Choroid plexus epithelial cell (primary cell): ENCODE measurements at places on chromosomes 11 and 22.

- no peak for DNase-seq
These were observed 4.2 kb downstream of the UNC93B1 start for GRCh38 chr11:67999704-68000103.

- DNase-seq: no peak
These were observed 106.8 kb downstream of the KIRREL3 start for GRCh38 chr11:126893796-126894195.

DNA sequence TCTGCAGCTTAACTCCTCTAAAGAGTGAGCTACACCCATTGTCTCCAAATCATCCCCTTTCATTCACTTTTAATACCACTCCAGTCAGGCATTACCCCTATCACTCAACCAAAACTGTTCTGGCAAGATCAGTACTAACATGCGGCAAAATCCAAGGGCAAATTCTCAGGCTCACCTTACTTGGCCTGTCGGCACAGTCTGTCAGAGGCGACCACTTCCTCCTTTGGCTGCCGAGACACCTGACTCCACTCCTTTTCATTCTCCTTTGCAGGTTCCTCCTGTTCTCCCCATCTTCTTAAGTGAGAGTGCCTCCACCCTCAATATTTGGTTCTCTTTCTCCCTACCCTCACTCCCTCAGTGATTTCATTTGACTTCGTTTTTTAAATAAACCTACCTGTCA is 4.2 kb downstream of the C11orf91 start:
- no peak for DNase-seq

GRCh38 chr11:93744669-93745004 is 3.2 kb downstream of the C11orf54 start:
- DNase-seq: no peak

GRCh38 chr22:49705972-49706352 is 121.7 kb downstream of the BRD1 start:
- no peak for DNase-seq

- DNase-seq: peak; percentile 83
These were observed 311.9 kb downstream of the GUCY1A2 start for GRCh38 chr11:106706355-106706754.

DNA sequence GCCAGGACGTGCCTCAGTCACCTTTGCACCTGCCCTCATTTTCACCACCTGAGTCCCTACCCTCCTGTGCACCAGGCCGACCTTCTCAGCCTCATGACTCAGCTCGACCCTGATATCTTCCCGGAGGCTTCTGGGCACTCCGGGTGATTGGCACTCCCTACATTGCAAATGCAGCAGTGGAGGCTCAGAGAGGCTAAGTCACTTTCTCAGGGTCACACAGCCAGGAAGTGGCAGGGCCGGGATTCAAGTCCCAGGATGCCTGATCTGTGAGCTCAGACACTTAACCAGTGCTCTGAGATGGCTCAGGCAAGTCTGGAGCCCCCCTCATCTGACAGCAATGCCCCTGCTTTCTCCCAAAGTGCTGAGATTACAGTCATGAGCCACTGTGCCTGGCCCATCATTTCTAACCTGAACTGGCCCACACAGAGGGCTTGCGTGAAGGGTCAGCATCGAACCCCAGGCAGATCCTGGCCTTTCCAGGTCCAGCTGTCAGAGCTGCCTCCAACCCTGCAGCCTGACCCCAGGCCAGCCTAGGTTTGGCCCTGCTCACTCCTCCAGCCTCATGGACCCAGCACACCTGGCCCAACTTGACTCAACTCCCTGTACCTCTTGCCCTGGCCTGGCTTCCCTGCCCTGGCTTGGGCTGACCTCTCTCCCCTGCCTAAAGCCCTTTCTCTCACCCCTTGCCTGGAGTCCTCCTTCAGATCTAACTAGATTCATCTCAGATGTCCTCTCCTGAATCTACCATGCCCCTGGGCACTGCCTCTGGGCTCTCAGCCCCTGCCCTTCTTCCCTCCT is 40.7 kb upstream of the RTL6 start:
- DNase-seq: no peak

- no peak for DNase-seq
These were observed 42.5 kb upstream of the DLAT start for GRCh38 chr11:111982541-111983186.

GRCh38 chr11:31437742-31438435 is 68.2 kb downstream of the DNAJC24 start:
- DNase-seq: peak; percentile 74

- peak; percentile 12 for DNase-seq
These were observed 758 bp downstream of the LDLRAD3 start for GRCh38 chr11:35944503-35945136.

- peak; percentile 58 for DNase-seq
These were observed 8.6 kb upstream of the CD3E start for GRCh38 chr11:118295815-118296454.

DNA sequence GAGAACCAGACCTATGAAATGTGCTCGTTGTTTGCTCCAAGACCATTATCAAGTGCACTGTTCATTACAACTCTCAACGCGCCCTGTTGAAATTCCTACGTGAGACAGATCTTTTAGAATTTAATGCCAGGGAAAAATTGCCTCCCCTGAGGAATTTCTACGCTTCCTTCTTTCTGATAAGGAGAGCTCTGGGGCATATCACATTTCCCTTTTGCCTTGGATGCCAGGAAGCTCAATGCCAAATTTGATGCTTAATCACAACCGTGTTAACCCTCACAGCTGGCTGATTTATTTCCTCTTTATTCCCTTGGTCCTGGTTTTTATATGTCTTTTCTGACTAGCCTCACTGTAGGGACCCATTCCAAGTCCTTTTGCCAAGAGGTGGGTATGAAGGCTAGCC is 109.4 kb downstream of the MICAL2 start:
- peak; percentile 41 for DNase-seq

GRCh38 chr22:20111045-20111688 is 4.7 kb upstream of the RANBP1 start:
- DNase-seq: peak; percentile 33

- DNase-seq: no peak
These were observed 28.1 kb upstream of the OLFML1 start for GRCh38 chr11:7457211-7457610.

GRCh38 chr22:30439226-30439625 is 13.7 kb downstream of the MTFP1 start:
- DNase-seq: no peak

- peak; percentile 58 for DNase-seq
These were observed 23.8 kb downstream of the CAPRIN1 start for GRCh38 chr11:34075178-34075820.

- peak; percentile 17 for DNase-seq
These were observed 27.2 kb downstream of the RPS6KA4 start for GRCh38 chr11:64385945-64386704.

- no peak for DNase-seq
These were observed 15.2 kb upstream of the SORL1-AS1 start for GRCh38 chr11:121467965-121468364.

GRCh38 chr22:33300165-33300564 is 242.0 kb upstream of the SYN3 start:
- DNase-seq: no peak

- no peak for DNase-seq
These were observed 54.2 kb upstream of the NNMT start for GRCh38 chr11:114242032-114242431.

- no peak for DNase-seq
These were observed 53.6 kb upstream of the USP47 start for GRCh38 chr11:11788063-11788710.

DNA sequence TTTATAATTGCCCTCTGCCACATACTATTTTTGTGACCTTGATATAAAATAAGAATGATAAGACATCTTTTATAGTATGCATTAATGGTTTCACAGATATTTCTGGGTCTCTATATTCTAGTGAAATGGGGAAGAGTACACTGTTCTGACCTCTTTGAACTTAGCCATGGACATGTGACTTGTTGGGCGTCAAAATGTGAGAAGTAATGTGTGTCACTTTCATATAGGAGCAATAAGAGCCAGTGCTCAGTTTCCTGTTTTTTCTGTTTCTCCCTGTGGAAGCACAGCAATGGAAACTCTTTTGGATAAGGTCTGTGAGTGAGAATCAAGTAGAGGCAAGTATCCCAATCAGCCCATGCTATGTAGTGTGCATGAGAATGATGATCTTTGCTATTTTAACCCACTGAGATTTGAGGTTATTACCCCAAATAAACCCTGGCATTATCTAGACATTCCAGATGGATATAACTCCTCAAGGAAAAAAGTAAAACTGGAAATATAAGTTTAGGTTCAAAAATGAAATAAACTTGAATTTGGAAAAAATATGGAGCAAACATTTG is 60.7 kb downstream of the RAB38 start:
- no peak for DNase-seq

DNA sequence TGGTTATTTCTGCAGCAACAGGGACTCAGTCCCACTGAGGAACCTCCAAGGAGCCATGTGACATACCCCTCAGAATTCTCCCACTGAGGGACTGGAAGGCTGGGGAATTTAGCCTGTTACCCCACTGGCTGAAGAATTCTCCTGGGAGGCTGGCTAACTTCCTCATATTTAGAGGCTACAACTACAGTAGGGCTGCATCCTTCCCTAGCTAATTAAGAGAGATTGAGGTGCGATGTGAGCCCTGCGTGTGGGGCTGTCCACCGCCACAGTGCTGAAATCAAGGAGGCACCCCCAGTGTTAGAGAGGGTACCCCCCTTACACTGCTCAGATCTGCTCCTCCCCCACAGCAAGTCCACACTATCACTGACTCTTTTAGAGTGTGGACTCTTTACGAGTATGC is 21.1 kb downstream of the EIF3F start:
- DNase-seq: no peak
